ENCODE measurements at places on chromosomes 3 and 15. TPM values are rescaled to one million over a fixed set of nuclear protein-coding genes. Genes with fewer than 3 reads are reported as not detected.

BFSP2 gene
- not detected for total RNA-seq

SLC9A9 gene
- 0.22 TPM for total RNA-seq

PYGO1 gene
- 9.3 TPM for total RNA-seq

LDHAL6B gene
- total RNA-seq = not detected

GCNT3 gene
- not detected for total RNA-seq

CFAP100 gene
- 0.12 TPM for total RNA-seq

FBXO40 gene
- total RNA-seq = not detected

CD200 gene
- total RNA-seq = 41.5 TPM

CYP1A1 gene
- total RNA-seq = 0.15 TPM

HTR3D gene
- total RNA-seq = not detected

GRAMD2A gene
- total RNA-seq = 0.43 TPM

PHLDB2 gene
- total RNA-seq = 12.8 TPM

- no peak overlapping the region for H3K27ac ChIP-seq
- no peaks in the 10 kb centered on the region for H3K4me1 ChIP-seq
- no peaks in the 10 kb centered on the region for H3K27me3 ChIP-seq
- no peak overlapping the region for H3K4me3 ChIP-seq
These were observed 429.6 kb upstream of the MDFIC2 start for GRCh38 chr3:70742081-70742480.

DNA sequence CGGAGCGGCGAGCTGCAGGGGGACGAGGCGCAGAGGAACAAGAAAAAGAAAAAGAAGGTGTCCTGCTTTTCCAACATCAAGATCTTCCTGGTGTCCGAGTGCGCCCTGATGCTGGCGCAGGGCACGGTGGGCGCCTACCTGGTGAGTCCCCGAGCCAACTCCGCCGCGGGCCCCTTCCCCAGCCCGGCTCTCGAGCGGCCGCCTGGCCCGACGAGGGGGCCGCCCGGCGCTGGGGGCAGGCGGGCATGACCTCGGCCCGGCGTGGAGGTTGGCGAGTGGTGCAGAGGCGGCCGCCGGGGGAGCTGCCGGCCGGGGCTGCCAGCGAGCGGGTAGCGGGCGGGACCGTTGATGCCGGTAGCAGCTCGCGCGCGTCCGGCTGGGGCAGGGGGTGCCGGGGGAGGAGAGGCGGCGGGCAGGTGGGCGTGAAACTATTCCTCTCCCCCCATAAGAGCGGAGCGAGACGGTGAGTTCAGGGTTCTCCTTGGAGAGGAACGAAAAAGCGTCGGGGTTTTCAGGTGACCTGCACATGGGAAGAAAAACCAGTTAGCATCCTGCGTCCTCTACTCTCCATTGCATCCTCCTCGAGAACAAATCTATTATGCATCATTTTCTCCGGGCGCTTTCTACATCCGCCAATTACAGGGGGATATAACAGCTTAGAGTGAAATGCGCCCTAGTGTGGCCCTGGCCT is 585 bp downstream of the SLCO3A1 start:
- peaks cover 26% of the 10 kb centered on the region for H3K27me3 ChIP-seq
- H3K4me1 ChIP-seq = peaks cover 16% of the 10 kb centered on the region
- no peaks in the 10 kb centered on the region for H3K36me3 ChIP-seq

- H3K4me3 ChIP-seq = no peak overlapping the region
- no peaks in the 10 kb centered on the region for H3K36me3 ChIP-seq
- no peak for DNase-seq
- H3K27ac ChIP-seq = no peak overlapping the region
- H3K27me3 ChIP-seq = no peaks in the 10 kb centered on the region
These were observed 24.6 kb downstream of the GTF2E1 start for GRCh38 chr3:120767106-120767505.

DNA sequence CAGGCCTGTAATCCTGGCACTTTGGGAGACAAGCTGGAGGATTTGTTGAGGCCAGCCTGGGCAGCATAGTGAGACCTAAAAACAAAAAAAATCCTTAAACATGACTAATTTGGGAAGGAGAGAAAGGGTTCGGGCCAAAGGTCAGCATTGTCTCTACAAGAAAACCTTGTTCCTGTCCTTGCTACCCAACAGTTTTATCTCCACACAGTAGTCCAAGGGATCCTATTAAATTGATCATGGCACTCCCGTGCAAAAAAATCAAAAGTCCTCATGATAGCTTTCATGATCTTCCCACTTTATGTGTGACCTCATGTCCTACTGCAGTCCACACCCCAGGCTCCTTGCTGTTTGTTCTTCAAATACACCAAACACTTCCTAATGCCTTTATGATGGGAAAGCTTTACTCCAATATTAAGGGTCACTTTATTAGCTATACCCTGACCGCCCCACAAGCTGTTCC is 4.2 kb downstream of the RPL15 start:
- H3K36me3 ChIP-seq = peaks cover 19% of the 10 kb centered on the region
- DNase-seq = no peak
- H3K4me1 ChIP-seq = peaks cover 6% of the 10 kb centered on the region
- no peaks in the 10 kb centered on the region for H3K27me3 ChIP-seq

GRCh38 chr15:87213626-87214025 is 1042.9 kb downstream of the NTRK3 start:
- no peaks in the 10 kb centered on the region for H3K27me3 ChIP-seq
- no peaks in the 10 kb centered on the region for H3K36me3 ChIP-seq
- H3K4me1 ChIP-seq = peaks cover 34% of the 10 kb centered on the region
- no peak overlapping the region for H3K27ac ChIP-seq

GRCh38 chr3:76352051-76352450 is 566.7 kb upstream of the ZNF717 start:
- no peaks in the 10 kb centered on the region for H3K27me3 ChIP-seq
- no peaks in the 10 kb centered on the region for H3K36me3 ChIP-seq
- H3K4me3 ChIP-seq = no peak overlapping the region
- peaks cover 4% of the 10 kb centered on the region for H3K4me1 ChIP-seq

DNA sequence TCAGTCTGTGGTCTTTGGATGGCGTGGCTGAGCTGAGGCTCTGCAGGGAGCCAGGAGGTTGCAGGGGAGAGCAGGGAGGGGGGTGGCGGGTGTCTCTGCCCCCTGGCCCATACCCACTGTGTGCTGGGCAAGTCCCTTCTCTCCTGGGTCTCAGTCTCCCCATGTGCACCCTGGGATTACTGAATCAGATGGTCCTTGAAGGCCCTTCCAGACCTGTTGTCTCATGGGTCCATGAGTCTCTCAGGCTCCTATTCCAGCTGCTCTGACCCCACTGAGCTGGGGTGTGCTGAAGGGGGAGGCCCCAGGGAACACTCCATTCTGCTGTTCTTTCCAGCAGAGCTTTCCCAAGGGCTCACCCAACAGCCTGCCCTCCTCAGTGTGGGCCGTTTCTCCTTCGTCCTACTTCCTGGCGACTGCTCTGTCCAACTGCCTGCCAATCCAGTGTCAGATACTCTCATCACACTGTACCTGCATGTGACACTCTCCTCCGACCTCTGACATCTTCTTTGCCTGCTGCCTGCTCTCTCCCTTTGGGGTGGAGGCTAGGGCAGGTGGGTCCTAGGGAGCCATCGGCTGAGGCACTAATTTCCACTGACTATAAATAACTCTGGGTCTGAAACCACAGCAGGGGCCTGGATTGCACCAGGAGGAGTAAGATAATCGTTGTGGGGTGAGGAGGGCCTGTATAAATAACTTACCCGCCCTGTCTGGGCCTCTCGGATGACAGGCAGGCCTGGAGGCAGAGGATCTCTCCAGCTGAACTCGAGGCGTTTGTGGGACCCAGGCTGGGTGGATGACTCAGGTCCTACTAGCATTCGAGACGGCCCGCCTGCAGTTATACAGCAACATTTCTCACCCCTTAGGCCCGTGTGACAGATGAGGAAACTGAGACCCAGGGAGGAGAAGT is 67.1 kb downstream of the ATP2B2 start:
- no peak overlapping the region for H3K4me3 ChIP-seq
- no peak for DNase-seq
- no peaks in the 10 kb centered on the region for H3K27me3 ChIP-seq
- H3K27ac ChIP-seq = no peak overlapping the region

GRCh38 chr15:57432141-57432741 is 55.9 kb downstream of the CGNL1 start:
- peaks cover 11% of the 10 kb centered on the region for H3K4me1 ChIP-seq
- H3K27ac ChIP-seq = no peak overlapping the region
- DNase-seq = no peak
- H3K36me3 ChIP-seq = no peaks in the 10 kb centered on the region
- no peak overlapping the region for H3K4me3 ChIP-seq

DNA sequence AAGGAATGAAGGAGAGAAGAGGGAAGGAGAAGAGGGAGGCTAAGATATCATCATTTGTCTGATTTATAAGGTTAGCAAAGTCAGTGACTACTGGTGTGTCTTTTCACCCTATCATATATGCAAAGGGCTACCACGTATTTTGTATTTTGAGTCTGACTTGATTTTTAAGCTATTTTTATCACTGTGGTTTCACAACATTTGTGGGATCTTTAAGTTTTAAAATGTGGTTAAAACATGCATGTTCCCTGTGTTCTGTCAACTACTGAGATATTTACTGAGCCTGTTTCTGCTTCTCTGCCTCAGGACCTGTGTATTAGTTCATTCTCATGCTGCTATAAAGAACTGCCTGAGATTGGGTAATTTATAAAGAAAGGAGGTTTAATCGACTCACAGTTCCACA is 22.5 kb upstream of the SPTSSB start:
- H3K4me1 ChIP-seq = no peaks in the 10 kb centered on the region
- no peak overlapping the region for H3K27ac ChIP-seq
- H3K4me3 ChIP-seq = no peak overlapping the region

GRCh38 chr3:22704571-22705354 is 498.4 kb upstream of the UBE2E2 start:
- no peaks in the 10 kb centered on the region for H3K27me3 ChIP-seq
- peak overlapping the region; percentile 85 for H3K27ac ChIP-seq
- DNase-seq = peak; percentile 32
- peaks cover 20% of the 10 kb centered on the region for H3K4me1 ChIP-seq
- no peaks in the 10 kb centered on the region for H3K36me3 ChIP-seq
- H3K4me3 ChIP-seq = no peak overlapping the region

DNA sequence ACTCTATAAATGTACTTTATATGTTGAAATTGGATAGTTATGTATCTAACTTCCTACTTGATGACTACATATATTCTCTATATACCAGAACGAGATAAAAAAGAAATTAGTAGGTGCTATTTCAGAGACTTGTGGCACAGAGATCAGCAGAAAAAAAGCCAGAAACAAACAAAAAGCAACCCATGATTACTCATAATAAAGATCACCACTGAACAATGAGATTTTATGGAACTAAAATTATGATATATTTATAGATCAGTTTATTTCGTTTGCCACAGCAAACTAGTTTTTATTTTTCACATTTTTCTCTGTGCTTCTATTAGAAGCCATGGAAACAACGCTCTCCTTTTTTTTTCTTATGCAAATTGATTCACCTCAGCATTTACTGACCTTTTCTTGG is 15.1 kb upstream of the PROK2 start:
- DNase-seq = no peak
- no peaks in the 10 kb centered on the region for H3K27me3 ChIP-seq
- no peak overlapping the region for H3K27ac ChIP-seq
- no peaks in the 10 kb centered on the region for H3K36me3 ChIP-seq

DNA sequence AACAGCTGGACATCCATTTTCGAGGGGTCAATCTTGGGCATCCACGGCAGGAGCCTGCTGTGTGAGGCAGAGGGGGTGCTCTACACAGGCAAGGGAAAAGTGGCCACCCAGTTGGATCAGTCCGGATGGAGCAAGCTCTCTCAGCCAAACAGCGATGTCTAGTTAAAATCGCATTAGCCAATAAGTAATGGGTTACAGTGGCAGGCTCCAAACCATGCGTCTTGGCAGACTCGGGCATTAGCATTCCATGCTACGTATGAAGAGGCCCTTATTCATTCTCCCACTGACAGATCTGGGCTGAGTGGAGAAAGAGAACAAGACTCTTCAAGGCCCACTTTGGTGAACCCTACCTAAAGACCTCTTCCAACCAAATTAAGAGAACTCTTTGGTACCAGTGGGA is 49.3 kb downstream of the CCNB2 start:
- H3K27me3 ChIP-seq = no peaks in the 10 kb centered on the region
- H3K36me3 ChIP-seq = no peaks in the 10 kb centered on the region
- DNase-seq = no peak
- H3K4me3 ChIP-seq = no peak overlapping the region
- H3K4me1 ChIP-seq = peaks cover 8% of the 10 kb centered on the region
- no peak overlapping the region for H3K27ac ChIP-seq

- no peaks in the 10 kb centered on the region for H3K27me3 ChIP-seq
- H3K4me1 ChIP-seq = no peaks in the 10 kb centered on the region
- no peaks in the 10 kb centered on the region for H3K36me3 ChIP-seq
- no peak for DNase-seq
- no peak overlapping the region for H3K4me3 ChIP-seq
These were observed 174.3 kb downstream of the MAGI1 start for GRCh38 chr3:65864357-65864904.

GRCh38 chr3:193129607-193130006 is 111.4 kb upstream of the PLAAT1 start:
- no peaks in the 10 kb centered on the region for H3K4me1 ChIP-seq
- H3K4me3 ChIP-seq = no peak overlapping the region
- H3K27ac ChIP-seq = no peak overlapping the region
- H3K36me3 ChIP-seq = no peaks in the 10 kb centered on the region

GRCh38 chr3:186825872-186826409 is 16.6 kb upstream of the ADIPOQ start:
- H3K36me3 ChIP-seq = no peaks in the 10 kb centered on the region
- no peak for DNase-seq
- peaks cover 69% of the 10 kb centered on the region for H3K27me3 ChIP-seq
- peak overlapping the region; percentile 73 for H3K4me3 ChIP-seq

DNA sequence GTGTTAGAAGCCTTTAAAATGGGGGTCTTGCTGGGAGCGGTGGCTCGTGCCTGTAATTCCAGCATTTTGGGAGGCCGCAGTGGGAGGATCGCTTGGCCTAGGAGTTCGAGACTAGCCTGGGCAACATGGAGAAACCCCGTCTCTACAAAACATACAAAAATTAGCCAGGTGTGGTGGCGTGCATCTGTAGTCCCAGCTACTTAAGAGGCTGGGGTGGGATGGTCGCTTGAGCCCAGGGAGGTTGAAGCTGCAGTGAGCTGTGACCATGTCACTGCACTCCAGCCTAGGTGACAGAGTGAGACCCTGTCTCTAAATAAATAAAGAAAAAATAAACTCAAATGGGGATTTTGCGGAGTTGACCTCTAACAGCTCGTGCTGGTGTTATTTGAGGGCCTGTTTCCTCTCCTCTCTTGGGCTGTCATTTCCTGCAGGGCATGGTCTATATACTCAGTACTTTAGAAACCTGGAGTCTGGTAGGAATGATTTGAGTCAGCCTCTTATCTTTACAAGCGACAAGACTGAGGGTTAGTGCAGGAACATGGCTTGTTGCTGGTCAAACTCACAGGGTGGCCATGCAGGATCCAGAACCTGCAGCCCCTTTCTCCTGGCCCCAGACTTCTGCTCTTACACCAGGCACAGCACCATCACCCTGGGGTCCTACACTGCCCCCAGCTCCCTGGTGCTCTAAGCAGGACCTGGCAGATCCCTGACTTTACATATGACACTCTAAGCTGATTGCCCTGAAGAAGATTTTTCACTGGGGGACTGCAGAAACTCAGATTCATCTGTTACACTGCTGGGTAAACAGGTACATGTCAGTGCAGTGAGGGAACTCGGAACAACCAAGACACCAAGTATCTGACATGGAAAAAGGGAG is 15.1 kb downstream of the EHD4 start:
- H3K4me1 ChIP-seq = no peaks in the 10 kb centered on the region
- H3K27me3 ChIP-seq = no peaks in the 10 kb centered on the region
- H3K27ac ChIP-seq = no peak overlapping the region
- no peaks in the 10 kb centered on the region for H3K36me3 ChIP-seq
